Upper lobe of right lung (tissue), 1 donor: ENCODE measurements at places on chromosomes 5 and 9. TPM values are rescaled to one million over a fixed set of nuclear protein-coding genes. Genes with fewer than 3 reads are reported as not detected.

The LPAR1 gene
- total RNA-seq: 18.2 TPM

The GFI1B gene
- 0.52 TPM for total RNA-seq

The BHMT gene
- total RNA-seq: not detected

DNA sequence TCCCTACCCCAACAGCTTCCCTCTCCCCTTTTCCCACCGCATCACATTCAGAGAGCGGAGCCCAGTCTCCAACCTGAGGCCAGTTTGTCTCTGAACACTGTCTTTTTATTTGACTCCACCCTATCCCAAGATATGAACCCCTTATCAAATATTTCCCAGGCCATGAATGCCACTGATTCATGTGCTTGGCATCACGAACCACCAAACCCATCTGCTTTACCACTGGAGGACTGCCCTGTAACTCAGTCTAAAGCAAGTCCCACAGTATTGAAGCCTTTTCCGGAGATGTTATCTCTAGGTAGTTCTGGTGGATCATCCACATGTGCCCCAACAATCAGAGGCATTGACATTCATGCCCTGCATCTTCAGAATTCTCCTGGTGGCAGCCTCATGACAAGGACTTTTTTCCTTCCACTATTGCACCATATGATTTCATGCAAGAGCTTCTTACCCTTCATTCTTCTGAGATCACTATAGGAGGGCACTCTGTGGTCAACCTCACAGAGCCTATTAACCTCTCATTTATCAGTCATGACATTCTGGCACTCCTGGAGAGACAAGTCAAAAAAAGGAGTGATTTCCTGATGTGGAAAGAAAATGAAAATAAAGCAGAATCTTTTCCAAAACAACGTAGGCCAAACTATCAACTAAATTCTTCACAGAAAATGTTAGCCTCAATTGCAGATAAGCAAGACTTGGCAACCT lies 12.3 kb upstream of the SPATA31D4 start:
- DNase-seq: no peak

The GOLM1 gene
- 15.4 TPM for total RNA-seq

The TICAM2 gene
- total RNA-seq: 6.9 TPM

GRCh38 chr9:8382777-8383527 lies 583.4 kb upstream of the DMAC1 start:
- DNase-seq: no peak

DNA sequence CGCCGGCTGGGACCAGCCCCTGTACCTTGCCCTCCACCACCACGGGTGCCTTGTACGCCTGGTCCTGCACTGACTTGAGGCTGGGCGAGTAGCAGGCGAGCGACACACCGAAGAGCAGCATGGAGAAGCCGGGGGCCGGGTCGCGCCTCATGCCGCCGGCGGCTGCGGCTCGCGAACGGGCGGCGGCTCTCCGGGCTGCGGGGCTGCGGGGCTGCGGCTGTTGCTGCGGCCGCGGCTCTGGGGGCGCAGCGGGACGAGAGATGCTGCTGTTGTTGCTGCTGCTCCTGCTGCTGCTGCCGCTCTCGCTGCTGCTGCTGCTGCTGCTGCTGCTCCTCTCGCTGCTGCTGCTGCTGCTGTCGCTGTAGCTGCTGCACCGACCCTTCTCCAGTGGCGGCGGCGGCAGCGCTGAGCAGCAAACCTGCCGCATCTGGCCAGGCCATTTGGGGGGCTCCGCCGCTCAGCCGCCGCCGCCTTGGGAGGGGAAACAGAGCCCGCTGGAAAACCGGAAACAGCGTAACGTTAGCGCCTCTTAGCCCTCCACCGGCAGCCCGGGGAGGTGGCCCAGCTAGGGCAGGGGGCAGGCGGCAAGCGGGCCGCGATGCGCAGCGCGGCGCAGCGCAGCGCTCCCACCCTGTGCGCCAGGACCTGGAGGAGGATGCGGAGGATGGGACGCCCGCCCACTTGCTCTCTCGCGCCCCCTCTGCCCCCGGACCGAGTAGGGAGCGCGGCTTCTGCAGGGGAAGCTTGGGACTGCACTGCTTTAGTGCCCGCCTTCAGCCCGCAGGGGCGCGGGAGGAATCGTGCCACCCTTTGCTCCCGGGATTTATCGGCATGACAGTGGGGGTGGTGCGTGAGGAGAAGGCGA lies at the start of gene NRG2:
NRG2 (minus strand) TSS at position 657 of the 865 bp plus-strand sequence.
- DNase-seq: peak; percentile 68

GRCh38 chr5:95224701-95225459 lies 60.0 kb downstream of the MCTP1 start:
- DNase-seq: no peak

The GABRP gene
- total RNA-seq: not detected

The LARP1 gene
- 151 TPM for total RNA-seq
